Heart right ventricle (tissue), 16 donors: ENCODE measurements at places on chromosomes 13 and 19. TPM values are rescaled to one million over a fixed set of nuclear protein-coding genes. Genes with fewer than 3 reads are reported as not detected.

GRCh38 chr13:96844195-96844594 lies 150.1 kb downstream of the OXGR1 start:
- peaks cover 3% of the 10 kb centered on the region for H3K27me3 ChIP-seq
- no peak overlapping the region for H3K4me3 ChIP-seq
- no peak overlapping the region for H3K27ac ChIP-seq

GRCh38 chr19:51220996-51221395 lies 3.9 kb upstream of the CD33 start:
- H3K4me3 ChIP-seq: no peak overlapping the region
- peaks cover 4% of the 10 kb centered on the region for H3K4me1 ChIP-seq
- no peaks in the 10 kb centered on the region for H3K27me3 ChIP-seq
- DNase-seq: no peak

- peaks cover 10% of the 10 kb centered on the region for H3K36me3 ChIP-seq
- H3K4me1 ChIP-seq: peaks cover 34% of the 10 kb centered on the region
Observed at GRCh38 chr19:55493052-55493644, 4.9 kb downstream of the SSC5D start.

GRCh38 chr19:11450570-11451326 lies 15.3 kb downstream of the PRKCSH start:
- no peaks in the 10 kb centered on the region for H3K27me3 ChIP-seq
- H3K27ac ChIP-seq: no peak overlapping the region

DNA sequence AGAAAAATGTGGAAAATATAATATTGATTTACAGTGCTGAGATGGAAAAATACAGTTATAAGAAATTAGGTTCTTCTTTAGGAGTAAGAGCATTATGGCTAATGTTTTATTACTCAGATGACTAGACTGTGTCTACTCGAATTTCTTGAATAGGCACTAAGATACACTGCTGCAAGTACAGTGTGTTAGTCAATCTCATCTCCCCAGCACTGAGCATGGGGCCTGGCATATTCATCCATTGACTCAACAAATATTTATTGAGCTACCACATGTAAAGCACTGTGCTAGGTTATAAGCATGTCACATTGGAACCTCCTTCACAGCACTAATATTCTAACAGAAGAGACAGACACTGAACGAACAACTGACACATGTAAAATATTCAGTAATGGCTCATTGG lies 242.5 kb upstream of the GPC6 start:
- no peaks in the 10 kb centered on the region for H3K27me3 ChIP-seq
- H3K4me3 ChIP-seq: no peak overlapping the region
- no peaks in the 10 kb centered on the region for H3K36me3 ChIP-seq
- H3K27ac ChIP-seq: no peak overlapping the region
- DNase-seq: no peak
- no peaks in the 10 kb centered on the region for H3K4me1 ChIP-seq

- no peak overlapping the region for H3K4me3 ChIP-seq
- no peaks in the 10 kb centered on the region for H3K36me3 ChIP-seq
- H3K27me3 ChIP-seq: no peaks in the 10 kb centered on the region
- H3K27ac ChIP-seq: no peak overlapping the region
- no peak for DNase-seq
- peaks cover 6% of the 10 kb centered on the region for H3K4me1 ChIP-seq
Observed at GRCh38 chr13:28246891-28247290, 108.5 kb downstream of the PAN3 start.

Gene RNF17
- not detected for total RNA-seq

Gene SPRED3
- 0.53 TPM for total RNA-seq

Gene HNRNPL
- 152 TPM for total RNA-seq

- no peaks in the 10 kb centered on the region for H3K4me1 ChIP-seq
- no peak for DNase-seq
- no peak overlapping the region for H3K4me3 ChIP-seq
Observed at GRCh38 chr13:41802684-41803444, 158.0 kb downstream of the VWA8 start.

Gene ZNF576
- 14.2 TPM for total RNA-seq

- H3K36me3 ChIP-seq: no peaks in the 10 kb centered on the region
- peak; percentile 13 for DNase-seq
- H3K27me3 ChIP-seq: no peaks in the 10 kb centered on the region
- no peaks in the 10 kb centered on the region for H3K4me1 ChIP-seq
- H3K27ac ChIP-seq: no peak overlapping the region
- H3K4me3 ChIP-seq: no peak overlapping the region
Observed at GRCh38 chr13:41352935-41353840, 42.1 kb downstream of the NAA16 start.

GRCh38 chr13:113410472-113411201 lies 42.7 kb downstream of the ADPRHL1 start:
- no peaks in the 10 kb centered on the region for H3K27me3 ChIP-seq
- DNase-seq: no peak

Gene EPS8L1
- total RNA-seq: 1.3 TPM

GRCh38 chr13:105948143-105948542 lies 587.3 kb downstream of the EFNB2 start:
- H3K4me1 ChIP-seq: no peaks in the 10 kb centered on the region
- H3K27ac ChIP-seq: no peak overlapping the region
- H3K36me3 ChIP-seq: no peaks in the 10 kb centered on the region
- H3K4me3 ChIP-seq: no peak overlapping the region

DNA sequence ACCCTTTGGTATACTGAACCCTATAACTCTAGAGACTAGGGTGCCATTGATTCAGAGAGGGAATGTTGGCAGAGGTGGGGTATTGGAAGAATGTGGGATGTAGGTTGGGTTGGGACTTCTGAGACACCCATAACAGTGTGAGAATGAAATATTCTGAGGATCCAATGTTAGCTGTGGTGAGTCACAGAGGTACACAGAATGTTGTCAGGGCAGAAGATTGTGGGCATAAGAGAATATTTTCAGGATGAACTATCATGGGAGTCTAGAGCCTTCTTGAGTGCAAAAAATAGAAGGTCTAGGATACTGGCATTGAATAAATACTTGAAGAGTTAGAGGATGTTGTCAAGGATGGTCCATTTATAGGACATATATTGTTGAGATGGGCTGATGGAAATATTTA lies 9.0 kb downstream of the KLK13 start:
- no peak for DNase-seq
- no peaks in the 10 kb centered on the region for H3K4me1 ChIP-seq
- H3K36me3 ChIP-seq: no peaks in the 10 kb centered on the region
- peaks cover 10% of the 10 kb centered on the region for H3K27me3 ChIP-seq
- no peak overlapping the region for H3K27ac ChIP-seq
- no peak overlapping the region for H3K4me3 ChIP-seq

GRCh38 chr13:39900106-39900750 lies 244.8 kb downstream of the COG6 start:
- DNase-seq: no peak
- no peaks in the 10 kb centered on the region for H3K36me3 ChIP-seq
- no peaks in the 10 kb centered on the region for H3K27me3 ChIP-seq
- no peak overlapping the region for H3K27ac ChIP-seq
- no peak overlapping the region for H3K4me3 ChIP-seq

Gene C2CD4C
- total RNA-seq: 0.26 TPM

Gene F10
- 1.7 TPM for total RNA-seq

DNA sequence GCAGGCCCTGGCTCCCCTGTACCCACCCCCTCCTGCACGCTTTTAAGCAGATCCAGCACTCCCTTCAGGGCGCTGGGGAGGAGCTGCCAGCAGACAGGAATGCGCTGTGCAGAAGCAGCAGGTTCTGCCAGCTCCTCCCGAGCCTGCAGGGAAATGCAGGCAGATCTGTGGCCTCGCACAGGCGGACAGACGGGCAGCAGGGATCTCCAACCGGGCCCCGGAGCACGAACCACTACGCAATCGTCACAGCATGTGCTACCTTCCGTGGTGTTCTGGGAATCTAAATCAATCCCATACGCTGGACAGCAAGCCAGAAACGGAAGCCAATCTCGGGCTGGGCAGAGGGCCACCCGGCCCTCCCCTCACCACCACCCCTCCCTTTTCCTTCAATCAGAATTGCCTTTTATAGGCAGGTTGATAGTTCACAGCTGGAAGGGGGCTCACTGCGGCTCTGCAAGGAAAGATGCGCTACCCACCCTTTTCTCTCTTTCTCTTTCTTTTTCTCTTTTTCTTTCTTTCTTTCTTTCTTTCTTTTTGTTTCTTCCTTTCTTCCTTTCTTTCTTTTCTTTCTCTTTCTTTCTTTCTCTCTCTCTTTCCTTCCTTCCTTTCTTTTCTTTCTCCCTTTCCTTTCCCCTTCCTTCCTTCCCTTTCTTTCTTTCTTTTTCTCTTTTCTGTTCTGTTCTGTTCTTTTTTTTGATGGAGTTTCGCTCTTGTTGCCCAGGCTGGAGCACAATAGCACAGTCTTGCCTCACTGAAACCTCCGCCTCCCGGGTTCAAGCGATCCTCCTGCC lies 99.9 kb downstream of the GNG7 start:
- DNase-seq: peak; percentile 78
- peaks cover 30% of the 10 kb centered on the region for H3K4me1 ChIP-seq
- peak overlapping the region; percentile 78 for H3K27ac ChIP-seq

Gene ZNF85
- 2.8 TPM for total RNA-seq

DNA sequence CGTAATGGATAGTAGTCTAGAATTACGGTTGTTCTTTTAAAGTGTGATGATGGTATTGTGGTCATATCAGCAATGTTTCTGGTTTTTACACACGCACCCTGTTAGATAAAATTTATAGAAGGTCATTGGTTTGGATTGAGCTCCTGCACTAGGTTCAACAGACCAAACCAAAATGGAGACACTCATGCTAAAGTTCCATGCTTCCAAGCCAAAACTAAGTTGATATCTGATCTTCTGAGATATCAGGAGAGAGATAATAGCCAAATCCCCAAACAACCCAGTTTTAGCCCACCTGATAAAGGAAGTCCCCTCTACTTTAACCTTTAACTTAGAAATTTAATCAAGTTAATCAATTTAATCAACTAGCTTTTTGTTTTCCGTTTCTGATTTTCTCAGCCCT lies 1.2 kb downstream of the NOSIP start:
- H3K27me3 ChIP-seq: no peaks in the 10 kb centered on the region
- peak overlapping the region; percentile 22 for H3K27ac ChIP-seq
- H3K36me3 ChIP-seq: no peaks in the 10 kb centered on the region
- DNase-seq: no peak

GRCh38 chr13:30165796-30166195 lies 141.6 kb downstream of the KATNAL1 start:
- H3K27me3 ChIP-seq: no peaks in the 10 kb centered on the region
- H3K4me3 ChIP-seq: no peak overlapping the region
- H3K27ac ChIP-seq: no peak overlapping the region

DNA sequence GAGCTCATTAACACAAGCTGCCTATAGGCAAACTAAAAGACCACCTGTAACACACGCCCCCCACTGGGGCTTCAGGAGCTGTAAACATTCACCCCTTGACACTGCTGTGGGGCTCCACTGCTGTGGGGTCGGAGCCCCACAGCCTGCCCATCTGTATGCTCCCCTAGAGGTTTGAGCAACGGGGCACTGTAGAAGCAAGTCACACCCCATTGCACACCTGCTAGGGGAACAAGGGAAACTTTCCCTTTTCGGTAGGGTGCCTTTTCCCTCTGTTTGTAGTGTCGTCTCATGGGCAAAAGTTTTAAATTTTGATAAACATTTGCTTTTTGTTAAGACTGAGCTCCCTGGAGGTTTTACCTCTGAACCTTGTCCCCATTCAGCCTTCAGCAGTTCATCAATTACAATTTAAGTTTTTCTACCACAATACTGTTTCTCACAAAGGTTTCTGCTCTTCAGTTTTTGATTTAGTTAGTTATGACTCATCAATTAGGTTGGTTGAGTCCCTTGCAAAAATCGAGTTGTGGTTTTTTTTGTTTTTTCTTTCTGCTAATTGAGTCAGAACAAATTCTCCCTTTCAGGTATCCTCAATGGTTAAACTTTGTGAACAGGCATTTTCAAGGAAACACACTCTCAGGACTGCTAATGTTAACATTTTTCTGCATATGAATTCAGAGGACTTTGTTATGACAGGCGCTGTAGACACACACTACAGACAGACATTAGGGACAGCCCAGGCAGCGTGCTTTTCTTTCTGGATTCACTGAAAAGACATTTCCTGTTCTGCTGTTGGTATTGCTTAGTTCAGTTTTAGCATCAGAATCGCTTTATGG lies 35.1 kb downstream of the ZNF433 start:
- no peak for DNase-seq
- H3K27me3 ChIP-seq: no peaks in the 10 kb centered on the region
- H3K4me3 ChIP-seq: no peak overlapping the region
- H3K36me3 ChIP-seq: peaks cover 19% of the 10 kb centered on the region
- H3K27ac ChIP-seq: no peak overlapping the region

DNA sequence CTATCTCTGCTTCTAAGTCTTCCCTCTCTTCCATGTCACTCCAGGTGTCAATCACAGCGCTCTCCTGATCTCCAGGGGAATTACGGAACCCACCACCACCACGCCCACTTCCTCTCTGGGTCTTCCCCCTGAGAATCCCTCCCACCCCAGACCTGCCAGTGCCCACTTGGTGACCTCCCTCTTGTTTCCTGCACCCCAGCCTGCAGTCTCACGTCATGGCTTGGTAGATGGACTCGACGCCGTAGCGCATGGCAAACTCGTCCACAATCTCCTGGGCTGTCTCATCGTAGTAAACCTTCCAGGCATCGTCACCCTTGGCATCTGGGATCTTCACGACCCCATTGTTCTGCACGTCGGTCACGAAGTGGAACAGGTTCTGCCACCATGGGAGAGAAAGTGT lies 47.0 kb downstream of the UNC13A start:
- H3K4me3 ChIP-seq: no peak overlapping the region
- H3K27me3 ChIP-seq: peaks cover 10% of the 10 kb centered on the region
- H3K4me1 ChIP-seq: no peaks in the 10 kb centered on the region
- H3K36me3 ChIP-seq: no peaks in the 10 kb centered on the region
- DNase-seq: no peak
- no peak overlapping the region for H3K27ac ChIP-seq

Gene CYP2A6
- not detected for total RNA-seq

DNA sequence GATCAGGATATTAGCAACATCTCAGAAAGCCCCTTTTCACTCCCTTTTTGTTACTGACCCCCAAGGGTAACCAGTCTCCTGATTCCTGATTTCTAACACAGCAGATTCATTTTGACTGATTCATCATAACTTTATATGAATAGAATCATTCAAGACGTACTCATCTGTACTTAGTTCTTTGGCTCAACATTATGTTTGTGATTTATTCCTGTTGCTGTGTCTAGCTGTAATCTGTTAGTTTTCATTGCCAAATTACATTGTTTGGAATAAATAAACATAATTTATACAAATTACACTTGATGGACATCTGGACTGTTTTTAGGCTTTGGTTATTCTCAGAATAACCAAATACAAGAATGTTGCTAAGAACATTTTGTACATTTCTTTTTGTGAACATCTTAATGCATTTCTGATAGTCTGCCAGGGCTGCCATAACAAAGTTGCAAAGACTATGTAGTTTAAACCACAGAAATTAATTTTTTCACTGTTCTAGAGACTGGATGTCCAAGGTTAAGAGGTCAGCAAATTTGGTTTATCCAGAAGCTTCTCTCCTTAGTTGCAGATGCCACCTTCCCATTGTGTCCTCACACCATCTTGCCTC lies 62.8 kb upstream of the EDNRB start:
- H3K36me3 ChIP-seq: no peaks in the 10 kb centered on the region
- H3K4me3 ChIP-seq: no peak overlapping the region
- H3K4me1 ChIP-seq: peaks cover under 1% of the 10 kb centered on the region
- H3K27ac ChIP-seq: no peak overlapping the region
- no peak for DNase-seq

GRCh38 chr19:38647966-38648768 lies 718 bp downstream of the ACTN4 start:
- peak overlapping the region; percentile 90 for H3K27ac ChIP-seq
- peaks cover 47% of the 10 kb centered on the region for H3K4me1 ChIP-seq
- DNase-seq: no peak
- peak overlapping the region; percentile 83 for H3K4me3 ChIP-seq
- H3K27me3 ChIP-seq: no peaks in the 10 kb centered on the region

- H3K4me3 ChIP-seq: no peak overlapping the region
- DNase-seq: no peak
- H3K27me3 ChIP-seq: no peaks in the 10 kb centered on the region
Observed at GRCh38 chr13:52707375-52707774, 32.2 kb downstream of the CNMD start.

Gene B3GNT3
- not detected for total RNA-seq

Gene TMC4
- 1.8 TPM for total RNA-seq
